Activated CD4-positive, alpha-beta T cell treated with anti-CD3 and anti-CD28 coated beads, Interleukin-2, amount 10 ng/mL, durations not matched to agents 24 days and 14 days (primary cell): ENCODE measurements at places on chromosomes 11 and 22.

- peak overlapping the region; percentile 77 for H3K27ac ChIP-seq
- peaks cover 8% of the 10 kb centered on the region for H3K4me1 ChIP-seq
- H3K4me3 ChIP-seq = peak overlapping the region; percentile 84
- H3K36me3 ChIP-seq = no peaks in the 10 kb centered on the region
- no peak for DNase-seq
Measured at GRCh38 chr22:36065462-36065774, 36.8 kb upstream of the RBFOX2 start.

GRCh38 chr11:46036009-46036408, 85.2 kb downstream of the PHF21A start:
- no peak overlapping the region for H3K4me3 ChIP-seq
- H3K4me1 ChIP-seq = peaks cover 10% of the 10 kb centered on the region
- no peaks in the 10 kb centered on the region for H3K27me3 ChIP-seq
- H3K36me3 ChIP-seq = peaks cover 4% of the 10 kb centered on the region
- no peak for DNase-seq

DNA sequence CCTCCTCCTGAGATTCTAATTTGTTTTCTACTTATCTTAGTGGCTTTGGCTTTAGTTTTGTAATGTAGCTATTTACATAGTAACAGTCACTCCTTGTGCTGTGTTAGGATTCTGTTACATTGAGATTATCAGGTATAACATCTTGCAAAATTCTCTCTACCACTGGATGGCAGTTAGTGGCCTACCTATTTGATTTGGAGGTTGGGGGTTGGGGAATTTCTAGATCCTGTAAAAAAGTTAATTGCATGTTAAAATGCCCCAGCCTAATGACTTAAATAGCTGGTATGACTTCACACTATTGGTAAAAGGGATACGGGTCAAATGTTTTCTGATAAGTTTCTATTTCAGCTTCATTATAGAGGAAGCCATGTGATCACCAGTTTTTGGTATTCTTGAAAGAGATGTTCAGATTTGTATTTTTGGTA, 2.8 kb downstream of the GRK3 start:
- H3K27ac ChIP-seq = peak overlapping the region; percentile 35
- peak overlapping the region; percentile 96 for H3K4me3 ChIP-seq
- no peak for DNase-seq
- peaks cover 61% of the 10 kb centered on the region for H3K4me1 ChIP-seq
- peaks cover 15% of the 10 kb centered on the region for H3K36me3 ChIP-seq

- no peaks in the 10 kb centered on the region for H3K36me3 ChIP-seq
- no peak for DNase-seq
Measured at GRCh38 chr11:69530278-69531070, 49.0 kb downstream of the LINC01488 start.

DNA sequence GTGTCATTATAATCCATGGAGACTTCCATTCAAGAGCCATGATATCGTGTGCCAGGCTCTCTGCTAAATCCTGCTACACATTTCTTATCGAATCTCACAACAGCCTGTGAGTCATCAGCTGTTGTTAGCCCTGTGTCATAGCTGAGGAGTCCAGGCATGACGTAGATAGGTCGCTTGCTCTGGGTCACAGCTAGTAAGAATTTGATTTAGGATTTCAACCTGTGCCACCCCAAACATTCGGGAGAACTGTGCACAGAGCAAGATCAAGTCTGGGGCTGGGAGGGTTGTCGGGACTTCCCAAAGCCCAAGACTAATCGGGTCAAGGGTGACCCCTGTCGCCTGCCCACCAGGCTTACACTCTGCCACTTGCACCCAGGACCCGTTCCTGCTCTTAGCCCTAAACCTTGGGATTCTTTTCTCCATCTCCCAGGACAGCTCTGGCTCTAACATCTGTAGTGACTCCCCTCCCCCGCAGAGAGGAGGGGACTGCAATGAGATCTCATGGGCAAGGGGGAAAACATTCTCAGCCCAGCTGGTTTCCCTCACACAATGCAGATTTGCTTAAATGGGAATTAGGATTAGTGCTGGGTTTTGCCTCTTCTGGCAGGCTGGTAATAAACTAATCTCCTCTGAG, 34.3 kb downstream of the TSPAN18 start:
- no peaks in the 10 kb centered on the region for H3K27me3 ChIP-seq
- peaks cover 2% of the 10 kb centered on the region for H3K4me1 ChIP-seq
- peaks cover 4% of the 10 kb centered on the region for H3K36me3 ChIP-seq
- DNase-seq = no peak

- peaks cover 15% of the 10 kb centered on the region for H3K27me3 ChIP-seq
- H3K36me3 ChIP-seq = no peaks in the 10 kb centered on the region
- peak; percentile 68 for DNase-seq
- no peak overlapping the region for H3K4me3 ChIP-seq
Measured at GRCh38 chr11:63020671-63021291, 5.1 kb upstream of the SLC22A8 start.

GRCh38 chr11:58963551-58964104, 24.3 kb downstream of the GLYATL1 start:
- no peak overlapping the region for H3K4me3 ChIP-seq
- no peaks in the 10 kb centered on the region for H3K4me1 ChIP-seq
- no peak overlapping the region for H3K27ac ChIP-seq
- no peaks in the 10 kb centered on the region for H3K36me3 ChIP-seq
- no peak for DNase-seq

DNA sequence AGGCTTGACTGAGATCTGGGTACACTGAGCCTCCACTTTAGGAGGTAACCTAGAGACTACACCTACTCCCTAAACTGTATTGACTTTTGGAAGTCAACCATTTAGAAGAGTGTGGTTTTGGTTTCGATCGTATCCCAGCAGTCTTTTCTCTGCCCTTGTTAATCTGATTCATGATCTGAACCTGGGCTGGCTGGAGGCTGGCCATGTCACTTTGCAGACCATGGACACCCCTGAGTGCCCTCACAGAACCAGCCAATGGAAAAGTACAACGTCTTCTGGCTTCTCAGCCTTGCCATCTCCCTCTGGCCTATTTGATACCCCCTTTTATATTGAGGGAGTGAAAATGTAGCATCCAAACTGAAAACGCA, 10.8 kb downstream of the EHF start:
- no peak overlapping the region for H3K27ac ChIP-seq
- no peaks in the 10 kb centered on the region for H3K36me3 ChIP-seq
- DNase-seq = no peak
- peaks cover 12% of the 10 kb centered on the region for H3K4me1 ChIP-seq

- no peak overlapping the region for H3K27ac ChIP-seq
- no peaks in the 10 kb centered on the region for H3K27me3 ChIP-seq
- no peaks in the 10 kb centered on the region for H3K36me3 ChIP-seq
- no peak for DNase-seq
- H3K4me3 ChIP-seq = no peak overlapping the region
- H3K4me1 ChIP-seq = no peaks in the 10 kb centered on the region
Measured at GRCh38 chr11:110023711-110024110, 69.5 kb upstream of the ZC3H12C start.

DNA sequence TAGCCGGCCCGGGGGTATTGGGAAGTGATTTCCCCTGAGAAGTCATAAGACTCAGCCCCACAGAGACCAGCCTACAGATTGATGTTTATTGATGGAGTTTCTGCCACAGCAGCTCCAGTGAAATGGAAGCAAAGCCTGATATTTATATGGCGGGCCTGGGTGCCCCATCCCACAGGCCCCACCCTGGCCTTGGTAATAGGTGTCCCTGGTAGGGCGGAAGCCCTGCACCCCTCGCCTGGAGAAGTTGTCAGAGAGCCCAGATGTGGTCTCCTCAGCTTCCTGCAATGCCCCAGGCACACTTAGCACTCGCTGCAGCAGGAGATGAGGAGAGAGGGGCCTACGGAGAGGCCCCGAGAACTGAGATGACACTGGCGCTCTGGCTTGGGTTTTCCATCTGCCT, 107.4 kb downstream of the MORC2 start:
- DNase-seq = no peak
- no peak overlapping the region for H3K4me3 ChIP-seq
- no peaks in the 10 kb centered on the region for H3K4me1 ChIP-seq
- H3K27ac ChIP-seq = no peak overlapping the region
- no peaks in the 10 kb centered on the region for H3K36me3 ChIP-seq

- no peak overlapping the region for H3K4me3 ChIP-seq
- H3K36me3 ChIP-seq = no peaks in the 10 kb centered on the region
- no peak overlapping the region for H3K27ac ChIP-seq
- no peak for DNase-seq
- no peaks in the 10 kb centered on the region for H3K4me1 ChIP-seq
- peaks cover 15% of the 10 kb centered on the region for H3K27me3 ChIP-seq
Measured at GRCh38 chr11:19670030-19670791, 42.4 kb upstream of the NAV2 start.

DNA sequence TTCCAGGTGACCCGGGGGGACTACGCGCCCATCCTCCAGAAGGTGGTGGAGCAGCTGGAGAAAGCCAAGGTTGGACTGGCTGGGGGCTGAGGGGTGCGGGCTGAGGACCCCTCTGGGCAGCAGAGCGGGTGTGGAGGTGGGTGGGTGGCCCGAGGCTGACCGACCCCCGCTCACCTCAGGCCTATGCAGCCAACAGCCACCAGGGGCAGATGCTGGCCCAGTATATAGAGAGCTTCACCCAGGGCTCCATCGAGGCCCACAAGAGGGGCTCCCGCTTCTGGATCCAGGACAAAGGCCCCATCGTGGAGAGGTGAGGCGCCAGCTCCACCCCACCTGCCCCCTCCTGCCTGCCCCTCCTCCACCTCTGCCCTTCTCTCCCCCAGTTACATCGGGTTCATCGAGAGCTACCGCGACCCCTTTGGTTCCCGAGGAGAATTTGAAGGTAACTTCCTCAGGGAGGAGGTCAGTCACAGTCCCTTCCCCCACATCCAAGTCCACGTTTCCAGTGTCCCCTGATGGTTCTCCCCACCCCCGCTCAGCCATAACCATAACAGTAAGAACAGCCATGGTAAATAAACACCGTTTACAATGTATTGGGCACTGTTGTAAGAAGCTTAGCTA, 11.2 kb downstream of the DPP3 start:
- no peak overlapping the region for H3K27ac ChIP-seq
- H3K4me1 ChIP-seq = no peaks in the 10 kb centered on the region
- no peak overlapping the region for H3K4me3 ChIP-seq
- no peaks in the 10 kb centered on the region for H3K27me3 ChIP-seq

GRCh38 chr11:124081483-124081882, 33.8 kb upstream of the VWA5A start:
- peaks cover 34% of the 10 kb centered on the region for H3K27me3 ChIP-seq
- peaks cover 3% of the 10 kb centered on the region for H3K4me1 ChIP-seq
- no peak overlapping the region for H3K27ac ChIP-seq
- DNase-seq = no peak
- no peak overlapping the region for H3K4me3 ChIP-seq

DNA sequence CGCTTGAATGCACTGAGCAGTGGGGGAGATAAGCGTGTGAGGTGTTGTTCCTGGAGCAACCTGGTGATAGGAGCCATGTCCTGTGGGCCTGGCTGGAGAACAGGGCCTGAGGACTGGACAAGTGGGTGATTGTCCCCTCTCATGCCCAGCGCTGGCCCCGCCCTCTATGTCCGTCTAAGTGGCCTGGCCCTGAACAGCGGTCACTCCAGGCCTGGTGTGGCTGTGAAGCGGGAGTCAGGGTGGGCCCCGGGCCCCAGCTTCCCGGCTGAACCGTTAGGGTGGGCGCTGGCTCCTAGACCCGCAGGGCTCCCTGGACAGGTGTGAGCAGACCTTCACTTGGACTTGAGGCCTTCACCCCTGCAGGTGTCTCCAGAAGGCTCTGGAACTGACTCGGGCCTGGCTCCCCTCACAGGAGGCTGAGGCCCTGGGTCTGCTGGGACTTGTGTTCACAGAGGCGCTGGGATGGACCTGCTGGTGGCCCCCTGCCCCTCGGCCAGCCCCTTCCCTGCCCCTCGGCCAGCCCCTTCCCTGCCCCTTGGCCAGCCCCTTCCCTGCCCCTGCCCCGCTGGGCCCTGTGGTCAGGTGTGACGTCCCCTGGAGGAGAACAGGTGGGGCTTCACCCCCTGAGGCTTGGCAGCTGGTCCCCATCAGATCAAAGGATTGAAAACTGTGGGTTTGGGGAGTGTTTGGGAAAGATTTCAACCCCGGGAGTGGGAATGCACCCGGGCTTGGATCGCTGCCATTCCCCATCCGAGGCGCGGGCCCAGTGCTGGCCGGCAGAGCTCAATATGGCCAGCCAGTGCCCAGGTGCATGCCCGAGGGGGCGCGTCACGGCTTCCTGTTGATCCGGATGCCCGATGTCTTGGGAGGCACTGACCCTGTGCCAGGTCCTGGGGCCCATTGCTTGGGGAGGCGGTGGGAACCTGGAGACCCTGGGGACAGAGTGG, 3.2 kb upstream of the MUC6 start:
- H3K4me3 ChIP-seq = no peak overlapping the region
- H3K27ac ChIP-seq = no peak overlapping the region
- no peaks in the 10 kb centered on the region for H3K27me3 ChIP-seq
- no peaks in the 10 kb centered on the region for H3K36me3 ChIP-seq
- no peak for DNase-seq
- H3K4me1 ChIP-seq = no peaks in the 10 kb centered on the region

- H3K27ac ChIP-seq = no peak overlapping the region
- DNase-seq = no peak
- no peaks in the 10 kb centered on the region for H3K36me3 ChIP-seq
Measured at GRCh38 chr11:105268404-105269062, 129.0 kb upstream of the CARD18 start.

DNA sequence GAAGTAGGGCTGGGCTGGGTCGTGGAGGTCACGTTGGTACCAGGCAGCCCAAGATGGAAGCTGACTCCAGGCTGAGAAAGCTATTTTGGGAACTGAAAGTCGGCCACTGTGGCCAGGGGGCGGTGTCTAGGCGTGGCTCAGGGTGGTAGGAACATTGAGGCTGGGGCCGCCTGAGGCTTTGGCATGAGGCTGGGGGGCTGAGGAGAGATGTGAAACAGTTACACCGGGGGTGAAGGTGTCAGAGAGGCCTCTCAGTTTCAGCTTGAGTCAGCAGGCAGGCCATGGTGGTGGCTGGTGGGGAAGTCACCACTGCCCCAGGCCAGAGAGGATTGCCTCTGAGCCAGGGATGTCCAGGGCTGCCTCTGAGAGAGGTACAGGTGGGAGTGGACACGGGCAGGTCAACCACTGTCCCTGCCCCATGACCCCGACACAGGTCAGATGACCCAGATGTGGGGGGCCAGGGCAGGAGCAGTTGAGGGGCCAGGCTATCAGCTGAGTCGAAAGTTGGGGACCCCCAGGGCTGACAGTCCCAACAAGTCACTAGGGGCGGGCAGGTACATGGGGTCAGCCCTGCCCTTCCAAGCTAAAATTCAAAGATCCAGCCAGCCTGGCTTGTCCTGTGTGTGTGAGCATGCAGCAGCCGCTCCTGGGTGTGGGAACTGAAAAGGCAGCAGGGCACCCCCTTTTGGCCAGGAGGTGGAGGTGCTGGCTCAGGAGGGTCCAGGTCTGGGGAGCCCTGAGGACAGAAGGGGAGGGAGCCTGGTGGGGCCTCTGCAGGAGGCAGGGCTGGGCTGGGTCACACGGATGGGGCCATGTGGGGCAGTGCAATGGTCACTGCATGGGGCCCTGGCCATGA, 7.2 kb downstream of the KCNK7 start:
- peak overlapping the region; percentile 93 for H3K27ac ChIP-seq
- peaks cover 53% of the 10 kb centered on the region for H3K36me3 ChIP-seq
- peak overlapping the region; percentile 81 for H3K4me3 ChIP-seq
- peak; percentile 92 for DNase-seq

- peaks cover 13% of the 10 kb centered on the region for H3K4me1 ChIP-seq
- DNase-seq = no peak
- H3K27me3 ChIP-seq = no peaks in the 10 kb centered on the region
- no peak overlapping the region for H3K4me3 ChIP-seq
- H3K27ac ChIP-seq = no peak overlapping the region
- H3K36me3 ChIP-seq = peaks cover 2% of the 10 kb centered on the region
Measured at GRCh38 chr22:42643634-42644421, 3.4 kb upstream of the ATP5MGL start.

- peak overlapping the region; percentile 16 for H3K27ac ChIP-seq
- H3K4me1 ChIP-seq = peaks cover 44% of the 10 kb centered on the region
- peaks cover 15% of the 10 kb centered on the region for H3K36me3 ChIP-seq
Measured at GRCh38 chr11:83051760-83052671, 19.7 kb downstream of the RAB30 start.
